ENCODE measurements at places on chromosomes 3 and 15.

DNA sequence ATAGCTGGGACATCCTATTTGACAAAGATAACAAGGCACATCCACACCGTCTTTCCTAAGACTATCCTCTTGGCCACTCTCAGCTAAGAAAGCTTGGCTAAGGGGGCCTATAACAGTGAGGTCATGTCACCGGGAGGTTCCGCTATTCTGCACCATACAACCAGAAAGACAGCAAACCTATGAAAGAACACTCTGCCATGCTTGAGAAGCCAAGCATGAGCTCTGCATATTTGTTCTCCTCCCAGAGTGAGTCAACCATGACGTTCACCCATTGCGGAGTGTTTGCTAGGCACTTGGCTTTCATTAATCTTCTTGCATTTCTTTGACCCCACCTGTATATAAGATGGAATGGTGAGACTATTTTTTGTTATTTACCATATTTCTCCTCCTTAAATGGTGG, 141.2 kb downstream of the GMNC start:
- DNase-seq = no peak

- DNase-seq = no peak
Measured at GRCh38 chr3:104149154-104149553, 1217.6 kb upstream of the ALCAM start.

DNA sequence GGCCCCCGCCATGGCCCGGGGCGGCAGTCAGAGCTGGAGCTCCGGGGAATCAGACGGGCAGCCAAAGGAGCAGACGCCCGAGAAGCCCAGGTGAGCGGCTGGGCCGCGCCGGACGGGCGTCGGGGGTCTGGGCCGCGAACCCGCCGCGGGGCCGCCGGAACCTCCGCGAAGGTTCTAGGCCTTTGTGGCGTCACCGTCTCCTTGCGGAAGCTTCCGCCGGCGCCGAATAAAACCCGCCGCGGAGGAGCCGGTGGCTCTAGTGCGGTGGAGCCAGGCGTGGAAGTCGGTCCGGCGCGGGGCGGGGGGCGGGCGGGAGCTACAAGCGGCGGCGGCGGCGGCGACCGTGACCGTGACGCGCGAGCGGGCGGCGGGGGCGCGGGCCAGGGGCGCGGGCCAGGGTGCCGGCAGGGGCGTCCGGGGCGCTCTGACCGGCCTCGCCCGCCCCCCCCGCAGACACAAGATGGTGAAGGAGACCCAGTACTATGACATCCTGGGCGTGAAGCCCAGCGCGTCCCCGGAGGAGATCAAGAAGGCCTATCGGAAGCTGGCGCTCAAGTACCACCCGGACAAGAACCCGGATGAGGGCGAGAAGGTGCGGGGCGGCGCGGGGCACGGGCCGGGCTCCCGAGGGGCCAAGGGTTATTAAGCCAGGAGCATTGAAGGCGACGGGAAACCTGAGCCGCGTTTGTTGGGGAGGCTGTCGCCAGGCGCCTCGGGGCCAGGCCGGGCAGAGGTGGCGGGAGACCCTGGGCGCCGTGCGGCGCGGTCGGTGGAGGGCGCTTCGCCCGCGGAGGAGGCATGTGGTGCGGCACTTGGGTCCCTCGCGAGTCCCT, at the start of gene DNAJA4:
Gene DNAJA4 (plus strand): TSS at position 259 of the 833 bp plus-strand sequence. CDS start 202 bp downstream, at position 461.
- peak; percentile 55 for DNase-seq

- DNase-seq = no peak
Measured at GRCh38 chr3:101898752-101899169, 49.4 kb downstream of the NFKBIZ start.

DNA sequence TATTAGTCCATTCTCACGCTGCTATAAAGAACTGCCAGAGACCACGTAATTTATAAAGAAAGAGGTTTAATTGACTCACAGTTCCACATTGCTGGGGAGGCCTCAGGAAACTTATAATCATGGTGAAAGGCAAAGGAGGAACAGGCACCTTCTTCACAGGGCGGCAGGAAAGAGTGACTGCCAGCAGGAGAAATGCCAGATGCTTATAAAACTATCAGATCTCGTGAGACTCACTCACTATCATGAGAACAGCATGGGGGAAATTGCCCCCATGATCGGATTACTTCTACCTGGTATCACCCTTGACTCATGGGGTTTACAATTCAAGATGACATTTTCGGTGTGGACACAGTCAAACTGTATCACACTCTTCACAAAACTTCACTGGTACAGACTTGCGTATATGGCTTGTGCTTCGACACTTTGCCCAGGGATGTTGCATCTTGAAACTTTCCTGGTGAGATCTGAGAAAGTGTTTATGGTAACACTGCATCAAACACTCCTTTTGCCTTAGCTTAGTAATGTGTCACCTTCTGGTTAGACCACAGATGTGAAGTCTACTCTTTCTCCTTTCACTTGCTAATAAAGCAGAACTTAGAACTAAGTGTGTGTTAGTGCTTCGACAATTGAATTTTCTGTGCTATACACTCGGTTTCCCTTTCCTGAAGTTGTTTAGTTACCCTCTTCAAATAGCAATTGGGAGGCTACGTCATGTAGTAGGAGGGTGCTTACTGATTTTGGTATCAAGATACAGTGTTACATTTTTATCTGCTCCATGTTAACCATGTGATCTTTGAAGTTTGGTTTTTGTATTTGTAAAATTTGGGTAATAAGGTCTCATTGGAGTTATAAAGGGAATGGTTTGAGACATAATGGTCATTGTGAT, 185.7 kb downstream of the LPP start:
- no peak for DNase-seq

DNA sequence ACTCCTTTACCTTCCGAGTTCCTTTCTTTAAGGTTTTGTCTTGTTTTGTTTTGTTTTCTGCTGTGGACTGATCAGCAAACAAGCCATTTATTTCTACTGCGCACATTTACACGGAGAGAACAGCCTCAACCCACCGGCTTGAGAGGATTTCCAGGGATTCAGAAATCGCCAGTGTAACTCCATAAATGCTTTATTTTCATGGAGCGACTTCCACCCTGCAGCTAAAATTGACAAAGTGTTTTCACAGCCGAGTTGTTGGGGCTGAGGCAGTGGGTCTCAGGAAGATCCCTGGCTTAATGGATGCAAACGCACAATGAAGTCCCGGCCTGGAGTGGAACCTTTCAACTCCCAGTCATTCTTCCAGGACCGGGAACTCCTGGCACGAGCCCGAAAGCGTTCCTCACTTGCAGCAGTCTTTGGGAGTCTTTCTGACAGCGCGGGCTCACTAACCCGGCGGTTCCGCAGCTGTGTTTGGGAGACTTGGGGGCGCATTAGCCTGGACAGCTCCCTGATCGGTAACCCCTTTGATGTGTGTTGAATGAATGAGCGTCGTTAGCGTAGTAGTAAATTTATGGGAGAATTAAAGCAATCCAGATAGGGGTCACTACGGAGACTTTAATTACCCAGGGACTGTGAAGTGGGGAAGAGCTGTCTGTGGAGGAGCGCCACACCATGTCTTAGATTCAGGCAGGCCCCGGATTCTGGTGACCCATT, 785 bp upstream of the MYRIP start:
- no peak for DNase-seq

DNA sequence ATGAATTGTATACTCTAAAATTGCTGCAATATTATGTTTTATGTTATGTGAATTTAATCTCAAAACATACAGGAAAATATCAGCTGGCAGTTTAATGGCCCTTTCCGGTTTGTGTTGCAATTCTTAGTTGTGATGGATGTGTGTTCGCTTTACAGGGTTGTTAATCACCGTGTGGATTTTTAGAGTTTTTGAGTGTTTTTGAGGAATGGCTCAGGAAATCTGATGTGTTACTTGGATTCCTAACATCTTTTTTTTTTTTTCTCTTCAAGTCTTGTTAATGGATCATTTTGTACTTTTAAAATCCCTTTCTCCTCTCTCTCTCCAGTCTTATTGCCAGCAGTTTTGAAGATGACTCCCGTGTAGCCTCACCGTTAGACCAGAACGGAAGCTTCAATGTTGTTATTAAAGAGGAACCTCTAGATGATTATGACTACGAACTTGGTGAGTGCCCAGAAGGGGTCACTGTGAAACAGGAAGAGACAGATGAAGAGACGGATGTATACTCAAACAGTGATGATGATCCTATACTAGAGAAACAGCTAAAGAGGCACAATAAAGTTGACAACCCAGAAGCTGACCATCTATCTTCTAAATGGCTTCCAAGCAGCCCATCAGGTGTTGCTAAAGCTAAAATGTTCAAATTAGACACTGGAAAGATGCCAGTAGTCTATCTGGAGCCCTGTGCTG, 35.7 kb downstream of the MGA start:
- DNase-seq = no peak

GRCh38 chr15:99143655-99144610, 39.1 kb downstream of the SYNM start:
- DNase-seq = no peak

- DNase-seq = no peak
Measured at GRCh38 chr3:173932624-173933023, 535.1 kb downstream of the NLGN1 start.

DNA sequence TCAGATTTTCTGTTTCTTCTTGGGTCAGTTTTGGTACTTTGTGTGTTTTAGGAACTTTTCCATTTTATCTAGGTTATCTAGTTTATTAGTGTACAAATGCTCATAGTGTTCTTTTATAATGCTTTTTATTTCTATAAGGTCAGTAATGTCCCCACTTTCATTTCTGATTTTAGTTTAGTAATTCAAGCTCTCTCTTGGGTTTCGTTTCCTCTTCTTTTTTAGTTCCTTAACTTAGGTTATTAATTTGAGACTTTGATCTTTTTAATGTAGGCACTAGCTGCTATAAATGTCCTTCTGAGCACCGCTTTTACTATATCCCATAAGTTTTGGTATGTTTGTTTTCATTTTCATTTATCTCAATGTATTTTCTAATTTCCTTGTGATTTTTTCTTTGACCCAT, 27.0 kb upstream of the CD200R1L start:
- no peak for DNase-seq

- DNase-seq = no peak
Measured at GRCh38 chr3:16741890-16742289, 136.7 kb upstream of the DAZL start.

- DNase-seq = no peak
Measured at GRCh38 chr3:11949351-11949750, 54.8 kb upstream of the SYN2 start.

DNA sequence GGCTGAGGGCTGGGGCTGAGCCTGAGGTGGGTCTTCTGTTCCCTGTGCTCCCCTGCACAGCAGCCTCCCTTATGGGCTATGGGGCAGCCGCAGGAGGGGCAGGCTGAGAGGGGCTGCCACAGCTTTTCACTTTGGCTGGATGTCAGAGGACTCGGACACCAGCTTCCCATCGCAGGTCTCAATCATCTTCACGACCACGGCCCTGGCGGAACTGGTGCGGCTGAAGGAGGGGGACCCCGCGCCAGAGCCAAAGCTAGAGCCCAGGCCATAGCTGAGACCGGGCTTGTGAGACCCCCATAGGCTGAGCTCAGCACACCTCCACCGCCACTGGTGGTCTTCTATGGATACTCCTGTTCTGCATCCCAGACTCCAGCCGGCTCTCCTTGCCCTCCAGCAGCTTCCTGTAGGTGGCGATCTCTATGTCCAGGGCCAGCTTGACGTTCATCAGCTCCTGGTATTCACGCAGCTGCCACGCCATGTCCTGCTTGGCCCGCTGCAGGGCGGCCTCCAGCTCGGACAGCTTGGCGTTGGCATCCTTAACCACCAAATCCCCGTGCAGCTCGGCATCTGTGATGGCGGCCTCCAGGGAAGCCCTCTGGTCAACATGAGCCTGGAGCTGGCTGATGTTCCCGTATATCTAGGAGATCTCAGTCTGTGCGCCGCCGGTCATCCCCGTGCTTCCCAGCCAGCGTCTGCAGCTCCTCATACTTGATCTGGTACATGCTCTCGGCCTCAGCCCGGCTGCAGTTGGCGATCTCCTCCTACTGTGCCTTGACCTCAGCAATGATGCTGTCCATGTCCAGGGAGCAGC, 181.7 kb upstream of the SYNPR start:
- DNase-seq = no peak

DNA sequence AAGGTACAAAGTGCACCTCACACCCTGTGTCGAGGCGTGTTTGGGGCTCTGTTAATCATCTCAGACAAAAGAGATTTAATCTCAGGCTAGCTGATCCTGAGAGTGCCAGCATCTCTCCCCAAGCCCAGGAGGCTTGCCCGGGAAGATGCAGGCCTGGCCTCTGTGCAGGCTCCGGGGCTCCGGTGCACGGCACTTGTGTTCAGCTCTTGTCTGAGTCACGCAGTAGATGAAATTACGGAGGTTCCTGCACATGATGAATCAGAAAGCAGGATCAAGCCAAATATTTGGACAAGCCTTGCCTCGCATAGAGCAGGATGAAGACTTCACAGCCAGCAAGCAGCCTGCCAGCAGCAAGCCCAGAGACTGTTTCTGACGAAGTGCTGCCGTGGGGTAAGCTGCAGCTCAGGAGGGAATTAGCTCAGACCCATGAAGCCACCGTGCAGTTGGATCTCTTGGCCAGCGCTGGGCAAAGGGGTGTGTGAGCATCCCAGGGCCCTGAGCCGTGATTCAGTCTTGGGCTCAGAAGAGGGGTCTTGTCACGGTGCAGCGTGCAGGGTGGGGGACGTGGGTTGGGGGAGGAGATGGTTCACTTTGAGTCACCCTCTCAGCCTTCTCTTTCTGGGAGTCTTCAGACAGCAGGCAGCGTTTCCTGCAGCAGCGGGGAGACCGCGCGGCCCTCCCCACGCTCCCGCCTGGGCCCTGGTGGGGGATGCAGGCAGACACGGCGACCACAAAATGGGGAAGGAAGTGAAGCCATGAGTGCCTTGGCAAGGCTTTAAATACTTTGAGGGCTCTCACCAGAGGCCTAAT, 89.2 kb upstream of the MEF2A start:
- DNase-seq = no peak

GRCh38 chr3:170746175-170746942, 123.6 kb downstream of the RPL22L1 start:
- DNase-seq = no peak

GRCh38 chr15:67175643-67176071, 78.8 kb downstream of the AAGAB start:
- DNase-seq = no peak

- DNase-seq = no peak
Measured at GRCh38 chr3:189781415-189781814, 150.2 kb downstream of the TP63 start.

DNA sequence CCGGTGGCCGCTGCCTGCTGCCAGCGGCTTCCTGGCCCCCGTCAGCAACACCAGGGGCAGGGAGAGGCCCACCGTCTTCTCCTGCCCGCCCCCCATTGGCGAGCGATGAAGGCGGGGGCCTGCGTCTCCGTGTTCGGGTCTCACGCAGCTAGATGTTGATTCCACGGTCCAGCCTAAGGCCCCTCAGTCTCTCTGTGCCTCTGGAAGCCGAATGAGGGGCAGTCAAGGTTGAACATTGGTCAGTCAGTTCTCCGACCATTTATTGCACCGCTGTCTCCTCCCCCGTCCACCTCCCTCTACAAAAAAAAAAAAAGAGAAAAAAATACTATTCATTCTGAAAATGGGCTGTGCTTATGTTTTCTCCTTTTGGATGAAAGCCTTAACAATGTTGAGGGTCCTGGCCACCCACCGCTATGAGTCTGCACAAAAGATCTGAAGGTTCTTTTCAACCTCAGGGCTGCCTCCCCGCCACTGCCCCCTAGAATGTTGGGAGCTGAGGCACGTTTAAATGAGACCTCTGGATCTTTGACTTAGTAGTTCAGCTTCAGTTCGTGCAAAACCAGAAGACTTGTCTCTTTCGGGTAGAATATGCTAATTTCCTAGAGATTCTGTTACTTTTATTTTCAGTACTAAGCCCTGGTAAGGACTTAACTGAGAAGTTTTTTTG, 736 bp downstream of the IREB2 start:
- peak; percentile 8 for DNase-seq
